Breast epithelium (tissue), 4 donors: ENCODE measurements at places on chromosomes 1 and 21. TPM values are rescaled to one million over a fixed set of nuclear protein-coding genes. Genes with fewer than 3 reads are reported as not detected.

GRCh38 chr1:228986093-228986904 lies 251.0 kb downstream of the RHOU start:
- no peaks in the 10 kb centered on the region for H3K36me3 ChIP-seq
- DNase-seq, result no peak
- no peak overlapping the region for H3K27ac ChIP-seq
- H3K4me3 ChIP-seq, result no peak overlapping the region
- no peaks in the 10 kb centered on the region for H3K27me3 ChIP-seq
- no peaks in the 10 kb centered on the region for H3K4me1 ChIP-seq

The C1QC gene
- 76.4 TPM for total RNA-seq

The TEKT2 gene
- total RNA-seq, result not detected

The MCM3AP gene
- 99.2 TPM for total RNA-seq

The PFKFB2 gene
- 7.5 TPM for total RNA-seq
